ENCODE measurements at places on chromosomes 4 and X.
A peak's percentile ranks its signal among the peaks of the same experiment; 100 is the strongest.

GRCh38 chrX:17154001-17154400, 207.5 kb downstream of the REPS2 start:
- DNase-seq = no peak

DNA sequence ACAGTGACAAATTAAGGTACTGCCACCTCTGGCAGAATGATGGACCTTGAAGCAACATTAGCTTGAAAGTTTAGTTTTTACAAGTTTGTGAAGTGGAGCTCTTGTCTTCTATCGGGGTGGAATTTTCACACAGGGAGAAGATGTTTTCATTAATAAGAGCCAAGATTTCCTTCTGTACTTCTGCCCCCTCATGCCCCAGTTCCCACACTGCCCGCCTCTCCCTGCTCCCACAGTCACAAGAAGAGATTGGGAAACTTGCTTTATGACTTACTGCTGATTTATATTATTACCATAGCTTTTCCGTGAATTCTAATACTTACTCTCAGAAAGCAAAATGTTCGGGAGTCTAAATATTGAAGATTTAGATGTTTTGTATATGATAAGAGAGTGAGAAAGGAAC, 539.8 kb upstream of the ARX start:
- DNase-seq = no peak

DNA sequence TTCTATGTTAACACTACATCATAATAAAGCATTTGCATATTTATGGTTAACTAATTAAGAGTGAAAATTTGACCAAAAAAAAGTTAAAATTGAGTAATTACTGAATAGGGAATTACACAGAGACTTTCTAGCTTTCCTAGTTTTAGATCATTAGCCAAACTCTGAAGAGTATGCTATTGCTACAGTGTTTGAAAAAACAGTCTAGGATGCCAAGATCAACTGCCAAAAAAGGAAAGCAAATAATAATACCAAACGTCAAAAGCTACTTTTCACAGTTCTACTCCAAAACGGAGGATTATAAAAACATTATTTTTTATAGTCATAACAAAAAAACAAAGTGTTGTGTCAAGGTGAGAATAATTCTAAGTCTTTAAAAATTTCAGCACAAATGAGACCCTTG, 359.8 kb upstream of the CTSO start:
- DNase-seq = no peak

DNA sequence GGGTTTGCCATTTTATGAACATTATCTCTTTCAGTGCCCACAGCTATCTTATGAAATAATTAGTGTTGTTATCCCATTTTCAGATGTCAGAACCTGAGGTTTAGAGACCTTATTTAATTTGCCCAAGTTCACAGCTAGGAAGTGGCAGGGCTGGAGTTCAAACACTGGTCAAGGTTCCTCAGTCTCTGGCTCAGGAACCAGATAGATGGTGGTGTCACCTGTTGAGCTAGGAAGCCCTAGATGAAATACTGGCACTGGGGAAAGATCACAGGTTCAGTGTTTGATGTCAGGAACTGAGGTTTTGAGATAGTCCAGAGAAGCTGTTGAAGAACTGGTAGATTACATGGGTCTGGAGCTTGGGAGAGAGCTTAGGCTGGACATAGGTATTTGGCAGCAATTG, 85.4 kb downstream of the REPS2 start:
- no peak for DNase-seq

GRCh38 chrX:84363051-84363450, 139.2 kb downstream of the HDX start:
- no peak for DNase-seq

DNA sequence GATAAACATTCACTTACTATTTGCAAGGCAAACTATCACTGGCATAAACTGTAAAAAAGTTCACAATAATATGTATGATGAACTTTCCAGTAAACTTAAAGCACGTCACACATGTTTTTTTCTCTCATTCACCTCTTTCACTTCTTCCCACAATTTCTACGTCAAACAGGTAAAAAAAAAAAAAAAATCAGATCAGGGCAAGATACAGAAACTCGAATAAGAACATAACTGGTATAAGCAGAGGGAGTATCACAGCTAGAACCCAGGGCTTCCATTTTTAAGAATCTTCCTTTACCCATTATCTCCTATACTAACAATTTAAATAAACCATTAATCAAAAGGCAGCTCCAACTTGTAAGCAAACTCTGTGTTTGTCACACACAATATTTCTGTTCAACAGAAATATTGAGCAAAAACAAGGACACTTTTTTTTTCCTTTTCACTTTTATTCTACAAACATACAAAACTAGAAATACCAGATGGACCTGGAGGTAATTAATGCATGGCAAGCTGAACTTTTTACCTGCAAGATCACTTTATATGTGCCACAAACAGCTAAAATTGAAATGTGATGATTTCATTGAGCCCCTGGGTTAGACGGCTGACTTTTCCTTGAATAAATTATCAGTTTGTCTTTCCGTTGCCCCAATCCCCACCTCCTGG, 47.5 kb upstream of the NSUN7 start:
- DNase-seq = no peak

DNA sequence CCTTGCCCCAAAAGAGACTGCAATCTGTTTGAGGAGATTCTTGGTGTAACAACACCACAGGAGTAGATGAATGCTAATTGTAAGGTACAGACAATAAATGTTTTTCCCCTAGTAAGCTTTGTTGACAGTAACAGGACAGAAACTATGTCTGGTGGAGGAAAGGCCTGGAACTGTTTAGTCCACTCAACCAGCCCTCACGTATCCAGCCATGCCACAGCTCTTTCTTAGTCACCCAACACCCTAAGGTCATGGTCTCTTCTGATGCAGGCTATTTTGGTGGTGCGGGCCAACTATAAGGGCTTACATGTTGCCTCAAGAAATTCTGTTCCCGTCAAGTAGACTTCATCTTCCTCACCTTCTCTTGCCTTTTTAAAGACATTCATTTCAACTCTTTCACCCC, 75.9 kb upstream of the GAB1 start:
- no peak for DNase-seq

GRCh38 chrX:49179358-49179757, 6.8 kb downstream of the PRICKLE3 start:
- DNase-seq = no peak

GRCh38 chr4:152516156-152516555, 19.7 kb downstream of the FBXW7 start:
- DNase-seq = no peak

GRCh38 chr4:185587427-185588161, 52.3 kb upstream of the PDLIM3 start:
- DNase-seq = peak; percentile 84

DNA sequence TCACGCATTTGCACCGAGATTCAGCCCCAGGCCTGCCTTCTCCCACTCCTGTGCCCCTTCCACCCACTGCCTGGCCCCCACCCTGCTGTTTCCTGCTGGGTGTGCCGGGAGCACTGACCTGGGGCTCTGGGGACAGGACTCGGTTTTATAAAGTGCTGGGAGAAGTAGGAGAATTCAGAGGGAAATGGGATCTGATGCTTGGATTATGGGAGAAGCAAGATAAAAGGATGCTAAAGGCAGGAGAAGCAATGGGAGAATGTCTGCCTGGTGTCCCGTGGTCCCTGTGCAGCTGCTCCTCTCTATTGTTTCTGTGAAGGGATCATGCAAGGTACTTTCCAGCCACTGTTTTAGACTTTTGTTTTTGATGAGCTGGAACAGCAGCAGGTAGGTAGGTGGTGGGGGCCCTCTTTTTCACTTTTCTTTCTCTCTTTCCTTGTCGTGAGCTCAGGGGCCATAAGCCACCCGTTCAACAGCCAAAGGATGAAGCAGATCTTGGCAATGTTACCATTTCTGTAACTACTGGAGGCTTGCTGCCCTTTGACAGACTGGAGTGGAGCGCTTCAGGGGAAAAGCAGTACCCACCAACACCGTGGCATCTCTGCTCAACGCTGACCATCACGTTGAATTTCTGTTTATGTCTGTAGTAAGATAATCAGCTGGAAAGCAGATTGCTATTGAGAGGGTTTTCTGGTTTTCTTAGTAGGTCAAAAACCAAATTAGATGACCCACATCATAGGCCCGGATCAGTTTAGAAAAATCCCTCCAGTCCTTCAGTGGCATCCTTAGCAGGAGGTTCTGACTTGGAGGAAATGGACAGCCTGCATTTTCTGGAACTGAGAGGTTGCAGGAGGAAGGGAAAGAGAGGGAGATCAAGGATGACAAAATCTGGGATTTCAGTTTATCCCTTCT, 63.8 kb upstream of the ENPP6 start:
- no peak for DNase-seq

All from activated effector memory CD4-positive, alpha-beta T cell treated with anti-CD3 and anti-CD28 coated beads, Interleukin-2, amount 50 U/mL, for 16 hours (primary cell).